Thyroid gland (tissue), 4 donors: ENCODE measurements at places on chromosomes 12 and 14. TPM values are rescaled to one million over a fixed set of nuclear protein-coding genes. Genes with fewer than 3 reads are reported as not detected.

DNA sequence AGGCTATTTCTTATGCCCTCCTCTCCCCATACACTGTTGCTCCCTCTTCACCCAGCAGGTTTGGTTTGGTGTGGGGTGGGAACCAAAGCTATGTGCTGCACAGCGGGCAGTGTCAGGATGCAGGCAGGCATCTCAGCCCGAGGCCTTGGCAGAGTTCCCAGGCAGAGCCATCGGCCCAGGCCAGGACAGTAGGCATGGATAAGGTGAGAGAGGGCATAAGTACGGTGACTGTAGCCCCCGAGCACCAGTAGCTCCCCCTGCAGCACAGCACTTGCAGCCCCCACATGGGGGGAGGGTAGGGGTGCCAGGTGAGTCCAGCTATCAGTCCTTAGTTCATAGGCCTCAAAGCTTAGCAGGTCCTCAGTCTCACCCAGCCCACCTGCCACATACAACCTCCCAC is 7.2 kb downstream of the KLHL33 start:
- no peaks in the 10 kb centered on the region for H3K36me3 ChIP-seq
- no peak overlapping the region for H3K27ac ChIP-seq
- no peaks in the 10 kb centered on the region for H3K27me3 ChIP-seq

DNA sequence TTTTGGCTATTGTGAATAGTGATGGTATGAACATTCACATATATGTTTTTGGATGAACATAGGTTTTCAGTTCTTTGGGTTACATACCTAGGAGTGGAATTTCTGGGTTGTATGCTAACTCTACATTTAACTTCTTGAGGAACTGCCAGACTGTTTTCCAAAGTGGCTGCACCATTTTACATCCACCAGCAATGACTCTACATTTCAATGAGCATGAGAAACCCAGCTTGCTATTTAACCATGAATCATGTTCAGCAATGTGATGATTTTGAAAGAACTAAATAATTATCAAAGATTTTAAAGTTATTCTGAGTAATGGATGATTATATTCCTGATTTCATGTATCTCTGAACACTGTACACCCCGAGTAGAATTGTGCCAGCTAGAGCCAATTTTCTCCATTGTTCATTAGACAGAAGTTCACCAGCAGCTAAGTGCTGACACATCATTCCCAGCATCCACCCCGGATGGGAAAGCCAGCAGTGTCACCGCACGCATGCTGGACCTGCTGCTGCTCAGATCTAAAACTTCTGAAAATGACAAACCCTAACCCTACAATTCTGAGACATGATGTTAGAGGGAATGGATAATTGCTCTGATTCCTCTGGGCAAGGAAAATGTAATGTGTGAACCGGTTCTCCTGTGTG is 13.3 kb upstream of the ANAPC5 start:
- no peaks in the 10 kb centered on the region for H3K4me1 ChIP-seq
- no peak for DNase-seq
- H3K27me3 ChIP-seq, result no peaks in the 10 kb centered on the region
- no peak overlapping the region for H3K27ac ChIP-seq

DNA sequence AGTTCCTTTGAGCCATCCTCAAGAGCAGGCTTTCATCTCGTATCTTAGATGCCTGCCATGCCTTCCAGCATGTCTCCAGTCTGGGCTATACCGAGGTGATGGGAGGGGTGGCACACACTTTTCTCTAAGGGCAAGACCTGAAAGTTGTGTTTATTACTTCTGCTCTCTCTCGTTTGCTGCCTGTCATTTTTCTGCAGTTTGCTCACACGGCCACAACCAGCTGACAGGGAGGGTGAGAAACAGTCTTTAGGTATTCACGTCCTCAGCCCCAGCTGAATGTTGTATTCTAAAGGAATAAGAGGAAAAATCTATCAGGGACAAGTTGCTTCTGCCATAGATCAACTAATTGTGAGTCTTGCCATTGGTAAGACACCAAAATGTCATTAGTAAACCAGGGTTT is 88.0 kb downstream of the TMTC2 start:
- H3K4me3 ChIP-seq, result no peak overlapping the region
- H3K27me3 ChIP-seq, result no peaks in the 10 kb centered on the region
- DNase-seq, result no peak
- peaks cover 2% of the 10 kb centered on the region for H3K4me1 ChIP-seq
- H3K36me3 ChIP-seq, result no peaks in the 10 kb centered on the region
- no peak overlapping the region for H3K27ac ChIP-seq

GRCh38 chr12:122849352-122850047 is 14.2 kb downstream of the HIP1R start:
- no peaks in the 10 kb centered on the region for H3K36me3 ChIP-seq
- no peak overlapping the region for H3K4me3 ChIP-seq
- H3K27me3 ChIP-seq, result no peaks in the 10 kb centered on the region
- peak overlapping the region; percentile 75 for H3K27ac ChIP-seq
- DNase-seq, result peak; percentile 90

DNA sequence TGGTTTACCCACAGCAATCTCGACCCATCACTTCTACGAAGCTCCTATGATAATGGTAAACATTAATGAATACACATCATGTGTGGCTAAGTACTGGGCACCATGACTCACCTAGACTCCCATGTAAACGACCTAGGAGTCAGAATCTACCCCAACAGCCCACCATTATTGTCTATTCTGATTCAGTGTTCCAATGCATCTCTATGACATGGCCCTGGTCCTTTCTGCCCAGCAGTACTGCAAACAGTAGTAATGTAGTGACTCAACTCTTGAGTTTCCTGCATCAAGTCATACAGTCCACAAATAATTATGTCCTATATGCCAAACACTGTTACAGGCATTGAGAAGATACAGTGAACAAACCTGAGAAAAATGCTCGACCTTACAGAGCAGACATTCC is 14.6 kb downstream of the GTF2A1 start:
- peaks cover 6% of the 10 kb centered on the region for H3K4me1 ChIP-seq
- peaks cover 24% of the 10 kb centered on the region for H3K36me3 ChIP-seq
- no peak overlapping the region for H3K4me3 ChIP-seq
- no peaks in the 10 kb centered on the region for H3K27me3 ChIP-seq
- H3K27ac ChIP-seq, result no peak overlapping the region

DNA sequence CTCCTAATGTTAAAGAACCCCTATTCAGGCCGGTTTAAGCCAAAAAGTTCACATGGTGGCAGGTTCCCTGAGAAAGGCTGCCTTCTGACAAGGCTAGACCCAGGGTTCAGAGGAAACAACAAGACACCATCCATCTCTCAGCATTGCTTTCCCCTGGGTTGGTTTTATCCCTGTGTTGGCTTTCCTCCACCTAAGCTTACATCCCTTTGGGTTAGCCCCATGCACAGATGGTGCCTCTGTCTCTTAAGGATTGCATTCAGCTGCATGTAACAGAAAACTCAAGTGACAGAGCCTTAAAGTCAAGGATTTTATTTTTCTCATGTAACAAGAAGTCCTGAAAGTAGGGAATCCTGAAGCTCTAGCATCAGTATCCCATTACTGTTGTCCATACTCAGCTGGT is 42.8 kb upstream of the RIN3 start:
- H3K27me3 ChIP-seq, result no peaks in the 10 kb centered on the region
- no peak overlapping the region for H3K27ac ChIP-seq
- no peaks in the 10 kb centered on the region for H3K36me3 ChIP-seq
- no peak overlapping the region for H3K4me3 ChIP-seq

- no peak overlapping the region for H3K27ac ChIP-seq
- DNase-seq, result no peak
- H3K36me3 ChIP-seq, result no peaks in the 10 kb centered on the region
These were observed 157.1 kb downstream of the TTC7B start for GRCh38 chr14:90659156-90659555.

- H3K4me3 ChIP-seq, result no peak overlapping the region
- no peak for DNase-seq
- H3K4me1 ChIP-seq, result no peaks in the 10 kb centered on the region
- H3K36me3 ChIP-seq, result no peaks in the 10 kb centered on the region
These were observed 39.7 kb upstream of the FAM222A start for GRCh38 chr12:109673884-109674283.

GRCh38 chr12:124391340-124392261 is 96.7 kb downstream of the RFLNA start:
- H3K27me3 ChIP-seq, result no peaks in the 10 kb centered on the region
- H3K36me3 ChIP-seq, result no peaks in the 10 kb centered on the region
- no peak overlapping the region for H3K4me3 ChIP-seq
- DNase-seq, result no peak
- H3K4me1 ChIP-seq, result peaks cover 67% of the 10 kb centered on the region

- no peak for DNase-seq
- no peaks in the 10 kb centered on the region for H3K4me1 ChIP-seq
- H3K4me3 ChIP-seq, result no peak overlapping the region
These were observed 47.8 kb upstream of the CEP83 start for GRCh38 chr12:94507455-94507854.

DNA sequence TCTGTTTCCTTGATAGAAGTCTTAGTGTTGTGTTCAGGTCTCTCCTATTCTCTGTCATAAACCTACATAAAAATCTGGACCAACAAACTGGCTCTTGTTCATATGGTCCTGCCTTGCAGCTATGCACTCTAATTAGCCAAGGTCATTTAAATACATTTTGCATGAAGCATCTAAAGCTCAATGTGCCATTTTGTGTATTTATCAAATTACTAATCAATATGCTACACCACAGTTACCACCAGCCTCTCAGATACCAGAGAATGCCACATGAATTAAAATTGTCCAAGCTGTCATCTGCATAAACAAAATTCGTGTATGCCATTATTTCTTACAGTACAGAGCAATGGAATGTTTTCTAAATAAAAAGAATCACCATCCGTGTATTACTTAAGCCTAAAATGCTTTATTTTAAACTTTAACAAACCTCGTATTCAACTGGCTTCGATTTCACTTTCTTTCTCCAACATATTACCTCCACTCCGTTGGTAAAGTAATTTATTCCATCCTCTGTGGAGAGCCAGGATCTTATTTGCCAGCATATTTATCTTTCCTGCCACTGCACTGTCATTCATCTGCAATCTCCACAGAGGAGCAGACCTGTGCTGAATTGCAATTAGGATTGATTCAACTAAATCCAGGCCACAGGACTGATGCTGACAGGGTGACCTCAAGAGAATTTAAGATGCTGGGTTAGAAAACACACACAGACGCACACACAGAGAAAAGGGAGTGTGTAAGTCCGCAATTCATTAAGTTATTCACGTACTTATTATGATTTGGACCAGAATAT is 284.1 kb upstream of the FOXG1 start:
- no peak overlapping the region for H3K4me3 ChIP-seq
- H3K27me3 ChIP-seq, result no peaks in the 10 kb centered on the region
- no peaks in the 10 kb centered on the region for H3K4me1 ChIP-seq
- no peaks in the 10 kb centered on the region for H3K36me3 ChIP-seq
- H3K27ac ChIP-seq, result no peak overlapping the region
- no peak for DNase-seq

DNA sequence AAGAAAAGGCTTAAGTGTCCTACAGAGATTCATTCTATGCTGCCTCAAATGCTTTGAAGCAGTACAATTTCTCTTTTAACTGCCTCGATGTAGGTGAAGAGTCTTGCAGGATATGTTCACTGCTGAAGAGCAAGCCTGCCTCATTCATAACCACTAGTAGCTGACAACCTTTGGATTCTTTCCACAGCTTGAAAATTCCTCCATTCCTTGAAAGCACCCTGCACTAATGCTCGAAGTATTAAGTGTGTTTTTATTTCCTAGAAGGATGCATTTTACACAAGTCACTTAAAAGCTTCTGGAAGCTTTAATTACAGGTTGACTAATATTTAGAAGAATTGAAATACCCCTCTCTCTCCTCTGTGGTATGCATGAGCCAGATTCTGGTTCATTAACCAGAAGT is 429.4 kb downstream of the DIO2 start:
- H3K27me3 ChIP-seq, result no peaks in the 10 kb centered on the region
- no peak overlapping the region for H3K4me3 ChIP-seq
- no peaks in the 10 kb centered on the region for H3K4me1 ChIP-seq

GRCh38 chr12:12439636-12440035 is 82.8 kb downstream of the BORCS5 start:
- no peaks in the 10 kb centered on the region for H3K27me3 ChIP-seq
- H3K4me3 ChIP-seq, result no peak overlapping the region
- H3K27ac ChIP-seq, result no peak overlapping the region
- peaks cover 36% of the 10 kb centered on the region for H3K4me1 ChIP-seq
- no peak for DNase-seq
- no peaks in the 10 kb centered on the region for H3K36me3 ChIP-seq

DNA sequence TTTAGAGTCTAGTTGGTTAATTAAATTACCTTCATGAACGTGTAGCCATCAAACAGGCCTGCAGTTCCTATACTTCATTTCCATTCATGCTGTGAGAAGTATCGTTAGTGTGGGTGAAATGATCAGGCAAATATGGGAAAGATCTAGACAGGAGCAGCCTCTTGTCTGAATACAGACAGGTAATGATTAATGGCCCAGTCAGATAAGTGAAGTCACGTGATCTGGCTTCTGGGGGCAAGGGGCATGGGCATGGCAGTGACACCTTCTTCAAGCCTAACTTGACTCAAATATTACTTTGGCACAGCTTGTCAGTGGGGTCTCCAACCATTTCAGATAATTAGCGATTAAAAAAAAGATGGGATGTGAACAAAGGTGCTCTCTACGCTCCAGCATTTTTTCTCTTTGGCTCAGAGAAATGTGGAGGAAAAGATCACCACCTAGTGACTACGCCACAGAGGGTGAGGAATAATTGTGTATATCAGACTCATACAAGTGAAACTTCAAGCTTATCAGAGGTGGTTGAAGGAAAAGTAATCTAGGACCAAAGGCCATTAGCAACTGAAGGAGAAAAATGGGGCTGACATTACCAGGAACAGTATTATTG is 17.8 kb downstream of the GUCY2C start:
- H3K36me3 ChIP-seq, result no peaks in the 10 kb centered on the region
- no peaks in the 10 kb centered on the region for H3K27me3 ChIP-seq
- no peak for DNase-seq

DNA sequence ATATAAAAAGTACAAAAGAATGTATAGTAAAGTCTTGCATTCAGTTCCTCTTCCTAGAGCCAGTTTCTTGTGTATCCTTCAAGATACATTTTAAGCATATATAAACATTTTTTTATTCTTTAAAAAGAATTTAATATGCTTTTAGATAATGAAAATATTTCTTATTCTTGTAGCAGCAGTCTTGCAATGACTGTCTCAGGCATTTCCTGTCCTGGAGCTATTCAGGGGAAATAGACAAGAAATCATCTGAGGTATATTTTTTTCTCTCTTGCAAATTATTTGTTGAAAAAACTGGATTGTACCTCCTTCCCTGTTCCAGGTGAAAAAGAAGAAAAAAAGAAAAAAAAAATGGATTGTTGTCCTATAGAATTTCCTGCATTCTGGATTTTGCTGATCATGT is 17.0 kb upstream of the ERBB3 start:
- H3K36me3 ChIP-seq, result no peaks in the 10 kb centered on the region
- DNase-seq, result no peak
- H3K27ac ChIP-seq, result no peak overlapping the region
- H3K27me3 ChIP-seq, result no peaks in the 10 kb centered on the region

Gene CIPC
- 37.6 TPM for total RNA-seq

Gene C1R
- 545 TPM for total RNA-seq

Gene LAG3
- total RNA-seq, result 0.13 TPM

Gene DDN
- total RNA-seq, result not detected

Gene TSPAN9
- total RNA-seq, result 26.9 TPM

Gene ASCL1
- 0.49 TPM for total RNA-seq

Gene OAS3
- total RNA-seq, result 5.8 TPM

Gene STXBP6
- 67.4 TPM for total RNA-seq

Gene TSHR
- total RNA-seq, result 623 TPM

Gene PAX9
- 1.1 TPM for total RNA-seq

Gene POTEM
- not detected for total RNA-seq

Gene SLC2A14
- not detected for total RNA-seq

Gene MMP17
- total RNA-seq, result 10.1 TPM
